ENCODE measurements at places on chromosomes 13 and 19. TPM values are rescaled to one million over a fixed set of nuclear protein-coding genes. Genes with fewer than 3 reads are reported as not detected.

- H3K27me3 ChIP-seq: no peaks in the 10 kb centered on the region
- no peak for DNase-seq
- H3K27ac ChIP-seq: no peak overlapping the region
- no peaks in the 10 kb centered on the region for H3K36me3 ChIP-seq
Observed at GRCh38 chr13:36837354-36838092, 18.5 kb downstream of the RFXAP start.

- H3K27me3 ChIP-seq: peaks cover 48% of the 10 kb centered on the region
- H3K27ac ChIP-seq: no peak within 1 kb of the TSS
- H3K4me1 ChIP-seq: peaks cover 8% of the 10 kb centered on the region
- peak within 1 kb of the TSS; percentile 53 for H3K4me3 ChIP-seq
Observed at GRCh38 chr13:98752467-98753290, at the start of gene SLC15A1. Gene SLC15A1, minus strand, starts transcription at chr13:98752672. Its CDS starts 74 bp downstream, at chr13:98752598.

DNA sequence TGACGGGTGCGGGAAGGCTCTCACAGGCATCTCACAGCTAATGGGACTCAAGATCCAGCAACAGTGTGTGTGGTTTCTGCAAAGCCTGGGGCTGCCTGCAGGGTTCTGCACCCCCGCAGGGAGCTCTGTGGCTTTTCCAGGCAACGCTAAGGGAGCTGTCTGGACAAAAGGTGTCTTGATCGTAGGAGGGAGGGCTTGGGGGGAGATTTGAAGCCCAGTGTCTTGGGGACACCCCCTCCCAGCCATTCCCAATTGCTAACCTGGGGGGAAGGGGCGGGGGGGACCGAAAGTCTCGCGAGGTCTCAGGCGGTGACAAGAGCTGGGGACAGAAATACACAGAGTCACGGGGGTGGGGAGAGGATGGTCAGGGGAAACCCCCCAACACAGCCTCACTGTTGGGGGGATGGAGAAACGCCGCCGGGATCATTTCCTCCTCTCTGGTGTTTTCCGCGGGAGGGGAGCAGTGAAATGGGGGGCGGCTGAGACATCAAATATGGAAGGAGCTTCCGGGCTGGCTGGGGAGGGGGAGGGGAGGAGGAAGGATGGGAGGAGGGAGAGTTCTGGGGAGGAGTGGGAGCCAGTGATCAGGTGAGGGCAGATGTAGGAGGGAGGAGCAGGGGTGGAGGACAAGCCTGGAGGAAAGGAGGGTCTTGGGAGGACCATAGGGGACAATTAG, 13.3 kb downstream of the KCNC3 start:
- H3K4me3 ChIP-seq: peak overlapping the region; percentile 63
- peaks cover 3% of the 10 kb centered on the region for H3K36me3 ChIP-seq
- no peak overlapping the region for H3K27ac ChIP-seq

Gene DNAAF3
- 2.2 TPM for total RNA-seq

Gene NCAN
- total RNA-seq: not detected

Gene RFPL4A
- not detected for total RNA-seq

Data from chondrocyte (in vitro differentiated cells).